ENCODE measurements at places on chromosomes 4 and X.

GRCh38 chr4:56197387-56197786, 189.9 kb downstream of the AASDH start:
- no peak for DNase-seq

DNA sequence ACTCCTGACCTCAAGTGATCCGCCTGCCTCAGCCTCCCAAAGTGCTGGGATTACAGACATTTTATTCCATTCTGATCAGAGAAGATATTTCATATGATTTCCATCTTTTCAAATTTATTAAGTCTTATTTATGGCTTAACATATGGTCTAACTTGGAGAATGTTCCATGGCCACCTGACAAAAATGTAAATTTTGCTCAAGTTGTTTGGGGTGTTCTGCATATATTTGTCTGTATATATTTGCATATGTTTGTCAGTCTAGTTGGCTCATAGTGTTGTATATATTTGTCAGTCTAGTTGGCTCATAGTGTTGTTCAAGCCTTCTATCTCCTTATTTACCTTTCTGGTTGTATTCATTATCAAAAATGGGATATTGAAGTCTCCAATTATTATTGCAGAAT, 16.2 kb upstream of the ATRX start:
- DNase-seq: no peak

DNA sequence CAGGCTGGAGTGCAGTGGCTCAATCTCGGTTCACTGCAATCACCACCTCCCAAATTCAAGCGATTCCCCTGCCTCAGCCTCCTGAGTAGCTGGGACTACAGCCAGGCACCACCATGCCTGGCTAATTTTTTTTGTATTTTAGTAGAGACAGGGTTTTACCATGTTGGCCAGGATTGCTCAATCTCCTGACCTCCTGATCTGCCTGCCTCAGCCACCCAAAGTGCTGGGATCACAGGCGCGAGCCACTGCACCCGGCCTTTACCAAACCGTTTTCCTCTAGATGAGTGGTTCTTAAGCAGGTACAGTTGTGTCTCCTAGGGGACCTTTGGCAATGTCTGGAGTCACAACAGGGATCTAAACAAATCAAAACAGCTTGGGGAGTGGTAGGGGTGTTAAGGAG, 11.6 kb downstream of the AMELX start:
- DNase-seq: no peak

DNA sequence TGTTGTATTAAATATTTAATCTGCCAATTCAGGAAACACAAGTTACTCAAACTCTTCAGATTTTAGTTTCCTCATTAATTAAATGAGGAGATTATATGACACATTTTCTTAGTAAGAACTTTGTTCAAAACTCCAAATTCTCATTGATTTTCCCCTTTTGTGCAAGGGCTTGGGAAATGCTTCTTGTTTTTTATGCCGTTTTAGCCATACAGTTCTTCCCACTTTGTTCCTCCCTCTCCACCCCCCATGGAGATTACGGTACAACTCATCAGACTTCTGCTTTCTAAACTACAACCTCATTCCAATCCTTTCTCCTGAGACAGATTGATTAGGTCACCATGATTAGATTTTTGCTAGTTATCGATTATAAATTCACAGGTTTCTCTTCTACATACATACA, 10.9 kb upstream of the BBS7 start:
- DNase-seq: no peak

- DNase-seq: no peak
Measured at GRCh38 chr4:119149110-119149509, 13.5 kb downstream of the MYOZ2 start.

DNA sequence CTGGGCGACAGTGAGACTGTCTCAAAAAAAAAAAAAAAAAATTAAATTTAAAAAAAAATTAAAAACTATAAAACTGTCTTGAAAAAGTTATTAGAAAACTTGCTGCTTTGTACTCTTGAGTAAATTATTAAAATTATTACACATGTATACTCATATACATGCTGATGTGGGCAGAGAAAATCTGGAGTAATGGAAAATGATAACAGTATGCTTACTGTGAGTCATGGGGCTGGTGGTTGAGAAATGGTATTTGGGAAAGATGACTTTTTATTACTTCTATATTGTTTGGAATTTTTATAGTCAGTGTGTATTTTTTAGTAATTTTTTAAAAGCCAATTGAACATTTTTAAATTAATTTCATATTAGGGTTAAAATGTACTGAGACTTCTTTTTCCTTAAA, 7.5 kb downstream of the YY2 start:
- DNase-seq: no peak

GRCh38 chr4:78022517-78022916, 34.6 kb upstream of the FRAS1 start:
- DNase-seq: no peak

DNA sequence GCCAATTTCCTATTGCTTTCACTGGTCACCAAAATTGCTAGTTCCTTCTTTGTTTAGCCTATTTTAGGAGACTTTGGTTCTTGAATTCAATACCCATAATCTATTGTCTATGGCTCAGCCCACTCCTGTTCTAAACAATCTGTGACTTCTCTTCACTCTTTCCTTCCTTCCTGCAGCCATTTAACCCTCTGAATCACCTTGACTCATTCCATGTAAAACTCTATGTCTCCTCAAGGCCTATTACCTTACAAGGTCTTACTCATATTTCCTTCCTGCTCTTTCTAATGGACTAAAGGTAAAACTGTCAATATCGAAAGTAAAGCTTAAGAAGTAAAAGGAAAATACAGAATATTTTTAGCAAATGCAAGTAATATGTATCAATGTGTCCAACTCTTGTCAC, 301.6 kb downstream of the ARHGAP24 start:
- no peak for DNase-seq

DNA sequence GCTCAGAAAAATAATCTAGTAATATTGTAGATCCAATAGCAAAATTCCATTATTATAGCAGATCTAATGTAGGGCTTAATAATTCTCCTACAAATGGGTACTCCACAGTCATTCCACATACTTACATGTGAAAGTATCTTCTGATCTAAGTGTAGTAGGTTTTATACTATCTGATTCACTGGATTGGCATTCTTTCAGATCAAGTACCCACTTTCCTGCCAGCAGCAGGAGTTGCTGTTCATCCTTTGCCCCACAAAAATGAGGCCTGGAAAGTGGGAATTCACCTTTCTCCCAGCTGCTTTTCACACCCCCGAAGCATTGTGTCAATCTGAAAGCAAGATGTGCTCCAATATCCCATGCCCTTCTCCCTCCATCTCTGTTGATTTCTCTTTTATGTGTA, 77.1 kb upstream of the RXFP1 start:
- DNase-seq: no peak

DNA sequence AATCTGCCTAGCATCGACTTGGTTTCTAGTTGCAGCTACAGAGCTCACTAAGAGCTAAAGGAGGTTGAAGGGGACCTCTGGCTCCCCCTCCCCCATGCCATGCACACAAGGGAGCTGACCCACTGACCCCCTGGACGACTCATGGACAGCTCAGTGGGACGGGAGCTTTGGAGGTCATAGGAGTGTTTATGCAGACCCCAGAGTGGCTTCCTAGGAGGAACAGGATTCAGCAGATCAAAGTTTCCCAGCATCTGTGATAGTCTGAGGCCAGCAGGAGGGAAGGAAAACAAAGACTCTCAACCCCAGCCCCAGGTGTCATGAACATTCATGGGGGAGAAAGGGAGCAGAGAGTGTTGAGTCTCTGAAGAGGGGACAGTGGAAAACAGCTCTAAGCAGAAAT, 104.4 kb downstream of the ARSF start:
- DNase-seq: no peak

DNA sequence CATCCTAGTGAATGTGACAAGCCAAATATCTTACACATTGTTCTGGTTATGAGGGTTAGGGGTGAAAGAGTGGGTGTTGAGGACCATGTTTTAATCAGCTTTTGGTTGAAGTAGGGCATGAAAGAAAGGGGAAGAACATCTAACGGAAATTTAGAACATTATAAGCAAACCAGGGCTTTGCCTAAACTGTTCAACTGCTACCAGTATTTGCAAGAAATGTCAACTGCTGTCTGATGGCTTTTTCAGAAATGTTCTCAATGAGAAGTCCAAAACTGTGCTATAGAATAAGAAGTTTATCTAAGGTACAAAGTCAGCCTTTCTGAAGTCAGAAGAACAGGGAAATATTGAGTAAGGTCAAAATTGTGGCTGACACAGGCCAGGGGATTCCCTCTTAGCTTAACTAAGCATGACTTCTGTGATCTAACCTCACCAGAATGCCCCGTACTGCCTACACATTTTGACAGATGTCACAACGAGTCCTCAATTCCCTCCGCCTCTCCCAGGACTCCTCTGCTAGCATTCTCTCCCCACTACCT, 67.1 kb downstream of the DTHD1 start:
- DNase-seq: no peak

- no peak for DNase-seq
Measured at GRCh38 chr4:7716010-7716721, 223.5 kb downstream of the AFAP1 start.

DNA sequence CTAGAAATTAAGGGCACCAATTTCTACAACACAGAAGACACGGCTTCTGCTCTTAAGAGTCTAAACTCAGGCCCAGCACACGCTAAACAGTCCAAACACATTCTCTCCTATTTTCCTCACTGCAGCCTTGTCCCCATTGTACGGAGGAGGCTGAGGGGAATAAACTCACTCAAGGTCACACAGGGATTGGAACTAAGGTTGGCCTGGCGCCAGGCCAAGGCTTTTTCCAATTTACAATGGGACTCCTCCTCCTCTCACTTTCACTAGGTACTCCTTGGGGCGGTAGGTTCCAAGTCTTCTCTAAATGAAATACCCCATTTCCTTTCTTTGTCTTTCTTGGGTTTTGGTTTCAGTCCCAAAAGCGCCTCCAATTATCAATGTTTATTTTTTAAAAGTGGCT, 48.7 kb upstream of the CRMP1 start:
- DNase-seq: no peak

DNA sequence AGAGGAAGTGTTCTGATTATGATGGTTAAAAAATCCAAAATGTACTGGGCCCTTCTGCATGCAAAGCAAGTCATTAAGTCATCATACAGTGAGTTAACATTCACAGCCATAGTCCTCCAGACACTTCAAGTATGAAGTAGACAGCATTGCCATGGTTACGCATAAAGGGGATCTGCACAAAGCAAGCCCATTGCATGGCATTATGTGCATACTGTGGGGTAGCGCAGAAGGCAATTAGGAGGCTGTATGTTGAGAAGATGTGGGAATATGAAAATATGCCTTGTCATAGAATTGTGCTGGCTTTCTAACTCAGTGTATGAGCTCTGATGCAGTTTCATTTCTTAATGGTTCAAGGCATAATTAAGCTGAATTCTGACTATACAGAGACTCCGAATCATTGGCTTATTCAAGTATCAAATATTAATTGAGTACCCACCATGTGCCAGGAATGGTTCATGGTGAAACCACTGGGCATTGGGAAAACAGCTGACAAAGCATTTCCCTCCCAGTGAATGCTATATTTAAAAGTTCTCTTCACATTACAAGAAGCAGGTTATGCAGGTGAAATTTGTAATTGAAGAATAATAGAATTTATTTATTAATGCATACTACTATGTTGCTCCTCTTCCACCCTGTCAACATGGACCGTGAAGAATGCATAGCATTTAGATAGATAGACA, 588.9 kb downstream of the ZNF674 start:
- no peak for DNase-seq

GRCh38 chr4:139622901-139623381, 42.7 kb upstream of the MGST2 start:
- DNase-seq: no peak

- DNase-seq: no peak
Measured at GRCh38 chr4:185693548-185694215, 118.3 kb downstream of the SORBS2 start.

GRCh38 chrX:28487818-28488217, 99.4 kb upstream of the IL1RAPL1 start:
- no peak for DNase-seq

DNA sequence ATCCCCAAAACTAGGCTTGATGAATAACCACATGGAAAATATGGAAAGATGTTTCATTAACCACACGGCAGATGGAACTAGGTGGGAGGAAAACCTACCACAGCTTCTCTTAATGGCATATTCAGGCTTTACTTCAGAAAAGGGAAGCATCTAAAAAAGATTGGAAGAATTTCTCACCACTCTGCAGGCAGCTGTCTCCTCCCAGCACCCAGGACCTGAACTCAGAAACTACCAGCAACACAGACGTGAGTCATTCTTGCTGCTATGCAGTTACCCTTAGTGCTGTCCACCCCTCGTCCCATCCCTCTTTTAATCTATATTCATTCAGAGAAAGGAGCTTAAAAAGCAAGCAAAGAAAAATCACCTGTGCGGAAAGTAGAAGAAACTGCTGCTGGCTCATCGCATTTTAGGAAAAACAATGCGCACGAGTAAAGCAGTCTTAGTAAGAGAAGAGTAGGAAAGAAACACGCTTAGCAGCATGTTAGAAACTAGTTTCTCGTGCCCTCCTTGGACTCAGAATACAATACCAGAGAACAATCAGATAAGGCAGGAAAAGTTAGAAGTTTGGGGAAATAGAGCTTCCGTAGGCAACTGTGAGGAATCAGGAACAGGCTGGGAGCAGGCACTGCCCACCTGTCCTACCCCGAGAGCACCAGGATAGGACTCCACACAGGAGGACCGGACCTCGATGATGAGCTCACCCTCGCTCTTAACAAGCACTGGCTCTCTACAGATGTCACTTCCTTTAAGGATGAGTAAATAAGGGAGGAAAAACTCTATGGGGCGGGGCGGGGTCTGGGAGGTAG, 48.1 kb upstream of the ENPP6 start:
- no peak for DNase-seq

DNA sequence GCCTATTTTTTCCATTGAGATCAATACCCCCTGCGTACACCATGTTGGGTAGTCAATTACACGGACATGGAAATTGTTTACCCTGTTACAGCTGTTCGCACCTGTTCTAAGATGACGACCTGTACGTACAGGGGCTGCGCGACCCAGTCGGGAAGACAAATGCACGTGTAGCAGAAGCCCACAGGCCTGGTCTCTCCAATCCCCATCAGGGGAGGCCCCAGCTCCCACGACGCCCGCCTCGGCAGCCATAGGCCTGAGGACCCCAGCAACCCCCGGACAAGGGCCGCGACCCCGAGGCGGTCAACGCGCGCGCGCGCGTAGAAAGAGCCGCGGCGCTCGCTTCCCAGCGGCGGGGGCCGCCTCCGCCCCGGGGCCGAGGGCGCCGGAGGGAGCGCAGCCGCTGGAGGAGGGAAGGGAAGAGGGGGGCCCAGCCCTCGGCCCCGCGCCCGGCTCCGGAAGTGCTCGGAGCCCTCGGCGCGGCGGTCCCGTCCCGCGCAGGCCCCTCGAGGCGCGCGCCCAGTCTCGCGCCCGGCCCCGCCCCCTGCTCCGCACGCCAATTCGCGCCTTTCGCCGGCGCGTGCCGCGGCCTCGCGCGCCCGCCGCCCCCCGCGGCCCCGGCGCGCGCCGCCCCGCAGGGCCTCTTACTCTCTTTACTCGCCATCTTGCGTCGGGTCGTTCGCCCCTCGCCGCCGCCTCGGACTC, 618 bp downstream of the RBBP7 start:
- DNase-seq: peak; percentile 18

- no peak for DNase-seq
Measured at GRCh38 chr4:25031077-25031621, 403 bp upstream of the LGI2 start.

- DNase-seq: no peak
Measured at GRCh38 chr4:79913581-79913980, 159.4 kb downstream of the ANTXR2 start.
